ENCODE measurements at places on chromosomes 1 and 21.

GRCh38 chr1:231192620-231193163, 30.8 kb downstream of the TRIM67 start:
- no peak for DNase-seq

- no peak for DNase-seq
These were observed 19.6 kb downstream of the SMAP2 start for GRCh38 chr1:40393173-40393572.

GRCh38 chr1:106613861-106614260, 442.6 kb upstream of the PRMT6 start:
- DNase-seq: no peak

- DNase-seq: no peak
These were observed 26.3 kb downstream of the CCDC185 start for GRCh38 chr1:223419561-223419960.

DNA sequence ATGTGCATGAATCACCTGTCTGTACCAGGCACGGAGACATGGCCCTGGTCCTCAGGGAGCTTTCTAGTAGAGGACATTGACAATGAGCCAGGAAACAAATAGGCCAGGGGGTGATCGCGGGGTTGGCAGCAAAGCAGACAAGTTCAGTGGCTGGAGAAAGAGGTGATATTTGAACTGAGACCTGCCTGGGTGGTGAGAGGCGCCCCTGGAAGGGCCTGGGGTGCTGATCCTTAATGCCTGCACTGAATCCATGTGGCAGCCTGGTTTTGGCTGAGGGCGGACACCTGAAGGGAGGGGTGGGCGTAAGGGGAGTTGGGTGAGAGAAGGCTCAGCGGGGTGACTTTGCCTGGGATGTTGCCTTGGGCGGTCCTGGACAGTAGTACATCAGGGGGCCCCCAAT, 35.9 kb downstream of the URB2 start:
- no peak for DNase-seq

GRCh38 chr21:31772674-31773555, 41.0 kb upstream of the SCAF4 start:
- no peak for DNase-seq

DNA sequence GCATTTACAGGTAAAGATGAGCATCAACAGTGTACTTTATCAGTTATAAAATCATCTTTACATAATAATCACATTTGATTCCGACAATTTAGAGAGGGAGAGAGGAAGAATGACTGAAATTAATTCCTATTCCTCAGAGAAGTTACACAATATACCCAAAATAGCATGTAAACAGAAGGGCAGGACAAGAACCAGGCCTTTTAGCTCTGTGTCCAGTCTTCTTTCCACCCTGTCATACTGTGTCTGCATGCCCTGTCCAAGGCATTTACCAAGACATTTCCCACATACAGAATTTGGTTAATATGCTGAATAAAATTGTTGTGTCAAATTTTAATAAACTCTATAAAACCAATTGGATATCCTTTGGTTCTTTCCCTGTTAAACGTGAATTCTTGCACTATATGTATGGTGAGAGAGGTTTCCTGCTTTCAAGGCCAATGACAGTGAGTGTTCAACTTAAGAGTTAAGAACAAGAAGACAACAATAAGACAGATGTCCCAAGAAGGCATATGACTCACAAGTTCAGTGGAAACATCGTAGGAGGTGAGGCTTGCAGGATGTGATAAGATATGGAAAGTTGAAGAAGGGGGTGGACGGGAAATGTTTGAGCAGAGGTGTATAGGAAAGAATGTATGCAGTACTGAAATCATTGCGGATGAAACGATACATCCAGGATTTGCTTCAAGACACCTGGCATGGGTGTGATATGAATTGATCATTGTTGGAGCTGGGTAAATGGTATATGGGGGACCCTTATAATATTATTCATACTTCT, 20.8 kb downstream of the LRRC8B start:
- peak; percentile 68 for DNase-seq

DNA sequence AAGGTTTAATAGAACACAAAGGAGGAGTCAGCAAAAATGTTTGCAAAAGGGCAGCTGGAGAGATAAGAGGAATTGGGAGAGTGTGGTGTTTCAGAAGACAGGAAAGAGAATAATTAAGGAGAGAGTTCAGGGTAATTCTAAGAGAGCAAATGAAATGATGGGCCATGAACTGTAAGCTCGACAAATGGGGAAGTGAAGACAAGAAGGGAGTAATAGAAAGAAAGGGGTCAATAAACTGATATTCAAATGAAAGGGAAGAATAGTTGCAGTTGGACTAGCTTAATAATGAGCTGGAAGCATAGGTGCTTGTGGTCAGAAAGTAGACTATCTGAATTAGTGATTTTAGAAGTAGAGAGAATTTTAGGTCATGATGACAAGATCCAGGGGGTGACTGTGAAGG, 15.6 kb upstream of the RNF220 start:
- no peak for DNase-seq

DNA sequence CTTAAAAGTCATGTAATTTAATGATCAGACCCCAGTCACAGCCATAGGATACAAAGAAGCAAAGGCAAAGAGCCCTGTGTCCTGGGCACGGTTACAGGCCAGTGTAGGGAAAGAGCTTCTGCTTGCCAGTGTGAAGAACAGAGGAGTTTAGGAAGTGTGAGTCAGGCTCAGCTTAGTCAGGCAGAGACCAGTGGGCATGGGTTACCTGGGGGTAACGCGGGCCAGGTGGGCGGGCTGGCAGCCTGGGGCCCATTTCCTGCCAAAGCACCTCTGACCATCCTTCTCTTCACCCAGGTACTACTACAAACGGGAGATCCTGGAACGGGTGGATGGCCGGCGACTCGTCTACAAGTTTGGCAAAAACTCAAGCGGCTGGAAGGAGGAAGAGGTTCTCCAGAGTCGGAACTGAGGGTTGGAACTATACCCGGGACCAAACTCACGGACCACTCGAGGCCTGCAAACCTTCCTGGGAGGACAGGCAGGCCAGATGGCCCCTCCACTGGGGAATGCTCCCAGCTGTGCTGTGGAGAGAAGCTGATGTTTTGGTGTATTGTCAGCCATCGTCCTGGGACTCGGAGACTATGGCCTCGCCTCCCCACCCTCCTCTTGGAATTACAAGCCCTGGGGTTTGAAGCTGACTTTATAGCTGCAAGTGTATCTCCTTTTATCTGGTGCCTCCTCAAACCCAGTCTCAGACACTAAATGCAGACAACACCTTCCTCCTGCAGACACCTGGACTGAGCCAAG, 4.7 kb downstream of the ELF3 start:
- DNase-seq: no peak

GRCh38 chr1:31299365-31299764, 2.5 kb downstream of the ZCCHC17 start:
- no peak for DNase-seq

GRCh38 chr1:221704306-221704705, 37.6 kb downstream of the DUSP10 start:
- DNase-seq: no peak

DNA sequence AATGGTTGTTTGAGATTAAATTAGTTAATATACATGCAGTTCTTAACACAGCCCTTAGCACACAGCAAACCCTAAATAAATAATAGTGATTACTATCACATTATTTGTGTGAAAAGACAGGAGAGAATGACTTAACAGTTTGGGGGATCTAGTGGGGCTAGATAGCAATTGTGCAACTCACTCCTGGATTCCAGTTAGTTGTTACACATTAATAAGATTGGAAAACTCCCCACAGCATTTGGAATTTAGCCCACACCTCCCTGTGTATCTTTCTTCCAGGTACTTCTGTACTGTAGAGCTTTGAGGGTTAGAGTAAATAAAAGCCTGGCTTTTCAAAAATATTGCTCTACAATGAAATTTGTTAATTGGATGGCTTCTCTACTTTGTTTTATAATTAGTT, 93.2 kb downstream of the KCTD3 start:
- DNase-seq: no peak

GRCh38 chr21:17769447-17769845, 49.7 kb downstream of the C21orf91 start:
- DNase-seq: no peak

DNA sequence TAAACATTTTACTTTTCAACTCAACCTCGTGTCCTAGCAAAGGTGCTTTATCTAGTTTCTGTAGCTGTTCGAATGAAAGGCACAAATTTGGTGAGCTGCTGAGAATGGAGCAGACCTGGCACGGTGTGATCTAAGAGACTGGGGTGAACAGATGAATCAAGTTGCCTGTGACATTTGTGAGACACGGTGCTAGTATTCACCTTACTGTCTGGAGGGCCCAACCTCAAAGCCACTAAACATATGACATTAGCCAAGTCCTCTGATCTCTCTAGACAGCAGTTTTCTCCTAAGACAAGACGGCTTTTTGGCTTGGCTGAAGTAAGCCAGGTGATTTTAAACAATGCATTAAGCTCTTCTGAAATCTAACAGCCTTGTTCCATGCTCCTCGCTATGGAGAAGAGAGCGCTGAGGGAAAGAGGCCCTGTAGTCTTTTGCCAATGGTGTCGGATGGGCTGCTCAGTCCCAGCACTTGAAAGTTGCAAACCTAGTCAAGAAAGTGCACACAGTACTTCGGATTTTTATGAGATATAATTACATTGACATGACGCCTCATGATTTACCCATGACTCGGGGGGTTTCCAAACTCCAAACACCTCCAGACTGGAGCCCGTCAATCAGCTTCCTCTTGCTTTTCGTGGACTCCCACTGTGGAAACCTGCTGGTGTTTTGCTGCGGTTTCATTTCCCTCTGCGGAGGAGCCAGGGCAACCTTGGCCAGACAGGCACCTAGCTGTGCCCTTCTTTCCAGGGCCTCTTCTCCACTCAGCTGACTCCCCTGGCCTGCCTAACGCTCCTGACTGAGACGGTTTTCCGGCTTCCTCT, 794 bp upstream of the TOR3A start:
- peak; percentile 17 for DNase-seq

- peak; percentile 77 for DNase-seq
These were observed 2.8 kb upstream of the ECE1 start for GRCh38 chr1:21292984-21293536.
